A172 (cell line): ENCODE measurements at places on chromosomes 2 and 18.

DNA sequence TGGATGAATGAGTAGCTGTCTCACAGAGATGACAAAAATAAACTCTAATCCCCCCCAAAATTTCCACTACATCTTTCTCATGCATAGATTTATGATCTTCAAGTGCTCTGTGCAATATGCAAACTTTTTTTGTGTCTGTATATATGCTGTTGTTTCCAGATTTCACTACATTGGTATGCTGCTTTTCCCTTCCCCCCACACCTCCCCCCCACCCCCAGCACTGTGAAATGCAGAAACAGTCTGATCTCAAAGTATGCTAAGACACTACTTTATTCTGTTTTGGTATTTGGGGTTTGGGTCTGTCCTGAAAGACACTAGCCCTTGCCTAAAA lies 524 bp upstream of the KLHL14 start:
- no peak for DNase-seq

DNA sequence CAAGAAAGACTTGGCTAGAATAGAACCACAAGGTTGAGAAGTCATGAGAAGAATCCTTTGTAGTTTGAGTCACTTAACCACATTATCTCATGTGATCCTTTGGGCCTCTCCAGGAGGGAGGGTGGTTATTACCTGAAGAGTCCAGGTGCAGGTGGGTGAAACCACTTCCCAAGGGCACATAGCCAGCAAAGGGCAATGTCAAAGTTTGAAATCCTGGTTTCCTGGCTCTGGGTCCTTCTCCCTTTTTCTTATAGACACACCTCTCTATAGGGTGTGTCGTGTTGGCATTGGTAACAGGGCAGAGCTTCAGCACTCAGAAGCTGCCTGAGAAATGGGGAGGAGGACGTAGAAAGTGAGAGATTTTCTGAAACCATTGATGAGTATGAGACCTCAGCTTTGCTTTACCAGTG lies 137.9 kb downstream of the MGAT5 start:
- peak; percentile 57 for DNase-seq

GRCh38 chr2:33268246-33268831 lies 208.1 kb upstream of the RASGRP3 start:
- no peak for DNase-seq

GRCh38 chr2:173524256-173524955 lies 169.7 kb downstream of the CDCA7 start:
- DNase-seq = no peak

- no peak for DNase-seq
These were observed 13.3 kb downstream of the ANKRD44 start for GRCh38 chr2:197297266-197297665.

GRCh38 chr2:189499137-189499536 lies 57.9 kb downstream of the WDR75 start:
- no peak for DNase-seq

DNA sequence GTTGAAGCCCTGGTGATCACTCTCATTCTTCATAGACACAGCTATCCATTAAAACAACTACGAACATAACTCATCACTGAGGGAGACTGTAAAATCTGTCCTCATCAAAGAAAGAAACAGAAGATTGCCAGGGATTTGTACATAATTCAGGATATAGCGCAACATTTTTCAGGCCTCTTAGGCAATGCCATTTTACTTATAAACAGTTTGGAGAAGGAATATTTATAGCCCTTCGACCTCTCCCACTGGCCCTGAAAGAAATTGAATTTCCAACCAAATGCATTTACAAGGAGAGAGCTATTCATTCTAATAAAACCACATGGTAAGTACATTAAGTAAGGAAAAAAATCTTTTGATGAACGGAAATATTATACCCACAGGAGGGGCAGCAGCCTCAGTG lies 295.0 kb downstream of the RAD51AP2 start:
- no peak for DNase-seq

DNA sequence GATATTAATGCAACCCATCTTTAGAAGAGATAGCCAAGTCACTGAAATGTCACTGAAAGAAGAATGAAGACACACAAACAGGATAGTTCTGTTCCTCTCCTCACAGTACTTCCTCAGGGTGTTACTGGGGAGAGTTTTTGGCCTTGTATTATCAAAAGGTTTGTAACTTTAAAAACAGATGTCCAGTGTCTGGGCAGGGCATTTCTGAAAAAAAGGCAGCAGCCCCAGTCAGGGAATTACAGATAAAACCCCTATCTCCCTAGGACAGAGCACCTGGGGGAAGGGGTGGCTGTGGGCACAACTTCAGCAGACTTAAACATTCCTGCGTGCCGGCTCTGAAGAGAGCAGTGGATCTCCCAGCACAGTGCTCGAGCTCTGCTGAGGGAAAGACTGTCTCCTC lies 30.8 kb downstream of the LANCL1 start:
- no peak for DNase-seq

GRCh38 chr2:112642561-112642960 lies 3.2 kb upstream of the SLC20A1 start:
- no peak for DNase-seq

DNA sequence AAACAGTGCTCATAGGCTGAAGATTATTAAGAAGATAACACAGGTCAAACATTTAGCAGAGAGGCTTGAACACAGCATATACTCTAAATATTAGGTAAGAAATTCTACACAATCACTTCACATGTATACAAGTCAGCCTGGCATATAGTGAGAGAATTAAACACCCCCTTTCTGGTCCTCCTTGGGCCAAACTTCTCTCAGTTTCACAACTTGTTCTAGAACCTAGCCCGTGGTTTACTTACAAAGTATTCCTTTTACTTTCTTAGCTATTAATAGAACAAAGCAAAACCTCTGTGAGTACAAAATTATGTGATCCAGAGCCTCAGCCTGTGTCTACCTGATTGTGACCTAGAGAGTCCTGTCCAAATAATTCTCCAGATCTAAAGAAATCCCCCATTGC lies 562.8 kb downstream of the TNS1 start:
- DNase-seq = no peak

DNA sequence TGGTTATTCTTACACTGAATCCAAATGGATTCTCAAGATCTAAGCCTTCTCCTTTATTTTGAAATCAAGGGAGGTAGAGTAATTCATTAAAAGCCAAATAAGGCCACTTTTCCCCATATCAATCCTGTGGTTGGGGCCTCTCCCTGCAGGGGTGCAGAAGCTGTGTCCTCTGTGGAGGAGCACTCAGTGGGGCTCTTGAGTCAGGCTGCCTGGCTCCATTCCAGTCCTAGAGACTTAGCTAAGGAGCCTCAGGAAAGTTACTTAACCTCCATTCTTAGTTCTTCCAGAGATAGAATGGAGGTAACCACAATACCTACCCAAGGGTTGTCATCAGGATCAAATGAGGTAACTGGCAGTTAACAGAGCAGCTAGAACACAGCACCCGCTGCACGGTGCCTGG lies 564.3 kb downstream of the CMPK2 start:
- DNase-seq = no peak

- DNase-seq = no peak
These were observed 199.2 kb upstream of the TNP1 start for GRCh38 chr2:217058791-217059755.

- peak; percentile 21 for DNase-seq
These were observed 4.5 kb downstream of the B4GALT6 start for GRCh38 chr18:31679791-31680432.
